Nasal cavity respiratory epithelium epithelial cell of viscerocranial mucosa (primary cell): ENCODE measurements at places on chromosomes 4 and X. TPM values are rescaled to one million over a fixed set of nuclear protein-coding genes. Genes with fewer than 3 reads are reported as not detected.

Gene MBNL3
- total RNA-seq: 6.8 and 10.2 TPM in 2 replicates

Gene SSX3
- not detected in 2 replicates for total RNA-seq

Gene PFKFB1
- under 0.01 and 0.21 TPM in 2 replicates for total RNA-seq

Gene GAGE12G
- total RNA-seq: not detected in 2 replicates

Gene MAGEC3
- not detected in 2 replicates for total RNA-seq
